ENCODE measurements at places on chromosomes 13 and 19.

DNA sequence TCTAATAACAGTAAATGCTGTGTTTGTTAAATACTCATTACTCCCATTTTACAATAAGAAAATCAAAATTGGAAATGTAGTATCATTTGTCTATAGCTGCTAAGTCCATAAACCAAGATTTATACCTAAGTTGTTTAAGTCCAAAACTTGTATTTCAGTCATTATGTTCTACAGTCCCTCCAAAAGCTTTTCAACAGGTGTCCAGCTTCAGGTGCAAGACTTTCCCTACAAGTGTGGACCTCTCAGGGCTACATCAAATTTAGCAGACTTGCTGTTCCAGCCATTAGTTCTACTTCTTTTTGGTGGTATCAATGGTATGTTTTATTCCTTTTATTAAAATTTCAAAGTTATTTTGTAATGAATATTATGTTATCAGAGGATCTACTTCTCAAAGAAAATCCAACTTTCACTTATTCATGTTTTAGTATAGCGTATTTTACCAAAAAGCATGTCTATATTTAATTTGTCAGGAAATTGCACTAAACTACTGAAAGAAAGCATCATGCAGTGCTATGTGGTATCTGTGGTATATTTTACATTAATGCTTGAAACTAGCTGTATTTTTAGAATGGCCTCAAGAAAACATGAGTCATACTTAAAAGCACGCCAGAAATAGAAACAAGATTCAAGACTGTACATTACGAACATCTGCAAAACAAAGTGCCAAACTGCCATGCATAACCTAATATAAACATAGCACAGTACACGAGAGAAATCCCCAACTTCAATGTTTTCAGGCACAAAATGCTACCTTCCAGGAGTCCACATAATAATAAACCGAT is 44.5 kb downstream of the VWA8 start:
- DNase-seq = peak; percentile 77

DNA sequence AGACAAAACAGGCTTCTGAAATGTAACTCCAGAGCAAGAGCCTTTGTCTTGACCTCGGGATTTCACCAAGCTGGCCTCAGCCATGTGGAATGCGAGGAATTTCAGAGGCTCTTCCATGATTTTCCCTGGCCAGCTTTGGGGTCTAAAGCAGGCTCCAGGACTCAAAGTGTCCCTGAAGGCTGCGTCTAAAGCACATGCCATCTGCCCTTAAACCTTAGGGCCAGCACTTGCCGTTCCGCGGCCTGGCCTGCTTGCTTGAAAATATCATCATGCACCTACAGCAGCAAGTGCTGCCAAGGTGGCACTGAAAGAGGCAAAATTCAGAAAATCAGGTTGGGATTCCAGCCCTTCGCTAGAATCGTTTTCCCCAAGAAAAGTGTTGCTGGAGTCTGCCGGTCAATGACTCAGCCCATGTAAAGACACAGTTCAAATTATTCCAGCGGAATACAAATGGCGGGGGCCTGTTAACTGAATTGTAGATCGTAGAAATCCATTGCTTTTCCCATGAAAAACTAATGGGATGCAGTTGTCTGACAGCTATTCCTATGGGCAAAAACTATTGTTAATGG is 105.7 kb upstream of the RAP2A start:
- DNase-seq = no peak

GRCh38 chr13:75196147-75196837 is 285.7 kb downstream of the TBC1D4 start:
- peak; percentile 95 for DNase-seq

- no peak for DNase-seq
Observed at GRCh38 chr13:35473206-35473775, 3.2 kb downstream of the MAB21L1 start.

DNA sequence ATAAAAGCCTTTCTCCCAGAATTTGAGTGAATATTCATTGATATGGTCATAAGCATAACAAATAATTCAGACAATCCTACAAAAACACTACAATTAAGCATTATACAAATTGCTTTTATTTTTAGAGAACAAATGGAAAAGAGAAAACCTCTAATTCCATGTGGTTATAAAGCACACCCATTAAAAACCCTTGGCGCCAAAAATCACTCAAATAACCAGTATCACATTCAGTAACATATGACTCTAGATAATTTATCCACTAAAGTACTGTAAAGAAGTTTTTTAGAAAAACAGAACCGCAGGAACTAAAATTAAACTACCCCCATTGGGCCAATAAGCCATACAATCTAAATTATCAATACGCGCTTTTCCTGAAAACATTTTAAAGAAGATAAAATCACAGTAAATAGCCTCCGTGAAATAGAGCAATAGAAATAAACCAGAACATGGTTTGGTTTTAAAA is 569 bp downstream of the LCP1 start:
- no peak for DNase-seq

- no peak for DNase-seq
Observed at GRCh38 chr13:30918662-30919405, 12.8 kb downstream of the MEDAG start.

GRCh38 chr13:66560991-66561390 is 669.1 kb downstream of the PCDH9 start:
- no peak for DNase-seq
